ENCODE measurements at places on chromosomes 1 and 21.

DNA sequence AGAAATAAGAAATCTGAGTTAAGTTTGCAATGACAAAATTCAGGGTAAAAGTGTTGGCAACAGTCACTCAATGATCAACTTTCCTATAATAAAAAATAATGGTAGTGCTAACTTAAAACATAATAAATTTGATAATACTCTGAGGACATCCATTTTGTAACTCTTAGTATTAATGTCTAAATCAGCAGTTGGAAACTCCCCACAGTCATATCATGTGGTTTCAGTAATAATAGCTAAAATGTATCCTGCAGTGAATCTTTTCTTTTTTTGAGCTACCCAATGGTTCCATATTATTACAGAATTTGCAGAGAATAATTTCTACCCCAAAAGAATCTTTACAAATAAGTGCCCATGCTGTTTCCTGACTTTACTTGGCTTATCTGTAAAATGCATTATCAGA is 286.7 kb downstream of the PTPRC start:
- no peak for DNase-seq

- DNase-seq = no peak
These were observed 5.3 kb downstream of the MRPS15 start for GRCh38 chr1:36458910-36459309.

- no peak for DNase-seq
These were observed 145.2 kb downstream of the FOXD2 start for GRCh38 chr1:47582891-47583608.

GRCh38 chr1:145912128-145912641 is 2.3 kb upstream of the ITGA10 start:
- DNase-seq = no peak

DNA sequence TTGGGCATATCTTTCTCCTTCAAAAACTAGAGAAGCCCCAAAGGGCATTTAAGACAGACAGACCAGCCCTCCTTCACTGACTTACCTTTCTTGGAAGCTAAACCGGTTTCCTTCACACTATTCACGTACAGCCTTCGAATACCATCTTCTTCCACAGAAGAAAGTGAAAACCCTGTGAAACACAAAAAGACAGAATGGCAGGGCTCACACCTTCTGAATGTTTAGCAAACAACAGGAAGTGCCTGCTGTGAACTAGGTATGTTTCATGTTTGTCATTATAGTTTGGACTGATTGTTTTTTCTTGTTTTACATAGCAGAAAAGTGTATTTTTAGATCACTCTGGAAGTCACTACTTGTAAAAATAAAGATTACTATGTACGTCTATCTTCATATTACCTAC is 148.6 kb upstream of the KRTAP19-8 start:
- DNase-seq = no peak

DNA sequence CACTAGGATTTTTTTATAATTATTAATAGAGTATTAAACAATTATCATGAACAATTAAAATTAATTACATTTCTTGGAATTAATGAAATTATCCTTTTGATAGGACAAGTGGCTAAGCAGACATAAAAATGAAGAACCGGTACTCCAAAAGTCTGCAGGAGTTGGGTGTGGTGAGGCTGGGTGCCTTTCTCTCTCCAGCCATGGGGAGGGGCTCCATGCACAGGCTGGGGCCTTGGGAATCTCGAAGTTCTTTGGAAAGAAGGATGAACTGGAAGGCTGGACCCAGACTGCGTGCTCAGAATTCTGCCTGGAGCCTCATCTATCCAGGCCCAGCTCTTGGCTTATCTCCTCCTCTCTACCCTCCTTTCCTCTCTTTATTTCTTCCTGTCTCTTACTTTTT is 94.1 kb downstream of the ACTL8 start:
- DNase-seq = no peak

GRCh38 chr1:72557446-72558049 is 275.2 kb upstream of the NEGR1 start:
- no peak for DNase-seq

- no peak for DNase-seq
These were observed 38.5 kb downstream of the COQ8A start for GRCh38 chr1:226978432-226979114.

- no peak for DNase-seq
These were observed 34.8 kb downstream of the WDR4 start for GRCh38 chr21:42844411-42845113.

DNA sequence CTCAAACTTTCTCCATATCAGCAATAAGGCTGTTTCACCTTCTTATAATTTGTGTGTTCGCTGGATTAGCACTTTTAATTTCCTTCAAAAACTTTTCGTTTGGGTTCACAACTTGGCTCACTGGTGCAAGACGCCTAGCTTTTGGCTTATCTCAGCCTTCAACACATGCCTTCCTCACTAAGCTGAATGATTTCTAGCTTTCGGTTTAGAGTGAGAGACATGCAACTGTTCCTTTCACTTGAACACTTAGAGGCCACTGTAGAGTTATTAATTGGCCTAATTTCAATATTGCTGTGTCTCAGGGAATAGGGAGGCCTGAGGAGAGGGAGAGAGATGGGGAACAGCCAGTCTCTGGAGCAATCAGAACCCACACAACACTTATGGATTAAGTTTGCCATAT is 41.2 kb upstream of the IFNLR1 start:
- DNase-seq = no peak

DNA sequence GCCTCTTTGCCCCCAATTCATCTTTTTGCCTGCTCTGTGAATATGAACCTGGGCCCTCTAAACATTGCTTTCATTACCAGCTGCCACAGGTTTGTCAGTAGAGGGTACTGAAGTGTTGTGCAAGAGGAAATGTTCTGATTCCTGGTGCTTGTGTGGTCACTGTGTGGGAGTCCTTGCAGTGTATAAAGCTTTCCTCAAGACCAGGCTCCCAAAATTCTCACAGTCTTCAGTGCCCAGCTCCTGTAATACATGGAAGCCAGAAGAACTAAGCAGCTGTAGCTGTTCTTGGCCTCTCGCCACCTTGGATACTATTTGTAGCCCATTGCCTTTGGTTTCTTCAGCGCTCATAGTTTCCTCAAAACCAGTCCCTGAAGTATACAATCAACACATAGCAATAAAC is 1046.2 kb downstream of the BRINP3 start:
- no peak for DNase-seq

- DNase-seq = no peak
These were observed 659.4 kb upstream of the RGS18 start for GRCh38 chr1:191498825-191499224.

DNA sequence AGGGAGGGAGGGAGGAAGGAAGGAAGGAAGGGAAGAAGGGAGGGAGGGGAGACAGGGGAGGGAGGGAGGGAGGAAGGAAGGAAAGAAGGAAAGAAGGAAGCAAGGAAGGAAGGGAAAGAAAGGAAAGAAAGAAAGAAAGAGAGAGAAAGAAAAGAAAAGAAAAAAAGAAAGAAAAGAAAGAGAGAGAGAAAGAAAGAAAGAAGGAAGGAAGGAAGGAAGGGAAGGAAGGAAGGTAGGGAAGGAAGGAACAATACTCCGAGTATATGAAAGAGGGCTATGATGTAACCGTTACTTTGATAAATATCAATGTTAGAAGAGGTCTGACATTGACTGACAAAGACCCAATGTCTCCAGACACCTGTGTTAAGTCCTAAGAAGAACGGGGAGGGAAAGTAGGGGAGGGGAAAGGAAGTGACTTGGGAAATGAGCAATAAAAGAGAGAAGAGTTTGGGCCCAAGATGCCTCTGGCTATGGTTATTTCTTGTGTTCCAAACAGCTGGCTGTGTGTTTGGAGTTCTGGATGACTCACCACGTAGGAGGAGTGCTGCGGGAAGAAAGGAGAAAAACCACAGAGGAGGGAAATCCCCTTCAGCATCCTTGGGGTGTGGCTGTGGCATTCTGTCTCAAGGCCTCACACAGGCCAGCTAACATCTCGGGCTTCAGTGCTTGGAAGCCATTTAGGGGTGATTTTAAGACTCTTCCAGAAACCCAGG is 37.0 kb upstream of the RXRG start:
- no peak for DNase-seq

- DNase-seq = no peak
These were observed 215.3 kb upstream of the CSF3R start for GRCh38 chr1:36697836-36698605.

GRCh38 chr1:207414606-207415108 is 39.5 kb upstream of the CR2 start:
- DNase-seq = no peak

DNA sequence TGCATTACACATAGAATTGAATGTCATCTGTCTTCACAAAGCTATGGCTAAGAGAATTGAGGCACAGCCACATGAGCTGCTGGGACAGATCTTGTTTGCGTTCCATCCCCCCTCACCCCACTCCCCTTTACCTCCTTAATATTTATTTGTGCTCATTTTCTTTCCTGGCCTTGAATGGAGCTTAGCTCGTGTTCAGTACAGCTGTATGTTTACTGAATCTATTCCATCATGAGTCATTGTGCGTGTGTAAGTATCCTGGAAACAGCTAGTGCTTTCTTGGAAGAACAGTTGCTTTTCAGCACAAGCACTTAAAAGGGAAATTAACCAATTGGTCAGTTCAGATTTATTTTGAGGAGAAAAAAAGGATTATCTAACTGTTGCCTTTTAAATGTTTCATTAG is 14.7 kb downstream of the PROX1 start:
- DNase-seq = no peak

DNA sequence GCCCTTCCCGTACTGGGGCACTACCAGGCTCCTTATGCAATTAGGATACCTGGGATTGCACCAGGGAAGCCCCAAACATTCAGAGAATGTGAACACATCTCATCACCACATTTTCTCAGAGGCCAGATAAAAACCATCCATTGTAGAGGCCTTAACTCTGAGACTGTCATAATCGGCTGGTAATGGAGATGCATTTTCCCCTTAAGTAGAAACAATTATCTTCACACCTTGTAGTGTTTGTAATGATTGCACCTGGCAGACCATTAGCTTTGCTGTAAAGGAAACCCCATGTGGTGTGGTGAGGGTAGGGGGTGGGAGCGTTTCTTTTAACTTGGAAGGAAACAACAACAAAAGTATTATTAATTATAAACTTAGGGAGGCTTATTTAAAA is 90.0 kb upstream of the TLR5 start:
- no peak for DNase-seq

DNA sequence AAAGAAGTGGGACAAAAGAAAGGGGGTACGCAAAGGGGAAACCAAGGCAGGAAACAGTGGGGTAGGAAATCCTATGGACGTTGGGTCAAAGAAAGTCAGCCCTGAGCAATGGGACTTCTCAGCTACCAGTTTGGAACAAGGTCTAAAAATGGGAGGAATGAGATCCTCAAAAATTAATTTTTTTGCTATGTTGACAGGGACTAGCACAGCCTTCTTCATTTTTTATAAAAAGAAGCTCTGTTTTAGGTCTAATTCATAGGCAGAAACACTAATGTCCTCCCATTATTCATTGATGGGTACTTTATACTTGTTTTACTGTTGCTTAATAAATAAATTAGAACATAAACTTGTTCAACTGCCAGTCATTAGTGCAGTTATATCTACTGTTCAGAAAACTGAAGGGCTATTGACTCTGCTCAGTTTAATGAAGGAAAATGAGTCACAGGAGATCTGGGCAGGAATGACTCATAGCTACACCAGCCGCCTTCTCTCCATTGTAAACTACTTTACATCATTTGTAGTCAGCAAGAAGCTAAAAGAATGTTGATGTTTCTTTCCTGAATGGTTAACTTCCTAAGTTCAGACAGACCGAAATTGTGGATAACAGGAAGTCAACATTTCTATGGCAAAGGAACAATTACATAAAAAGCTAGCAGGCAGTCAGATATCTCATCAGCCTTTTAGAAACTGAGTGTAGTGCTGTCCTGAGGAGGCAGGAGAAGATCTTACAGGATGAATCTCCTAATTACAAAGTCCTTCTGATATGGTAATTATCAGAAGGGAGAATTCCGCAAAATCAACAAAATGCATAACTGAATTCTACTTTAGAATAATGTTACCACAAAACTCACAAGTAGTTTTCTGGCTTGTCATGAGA is 356.4 kb upstream of the PKN2 start:
- no peak for DNase-seq

DNA sequence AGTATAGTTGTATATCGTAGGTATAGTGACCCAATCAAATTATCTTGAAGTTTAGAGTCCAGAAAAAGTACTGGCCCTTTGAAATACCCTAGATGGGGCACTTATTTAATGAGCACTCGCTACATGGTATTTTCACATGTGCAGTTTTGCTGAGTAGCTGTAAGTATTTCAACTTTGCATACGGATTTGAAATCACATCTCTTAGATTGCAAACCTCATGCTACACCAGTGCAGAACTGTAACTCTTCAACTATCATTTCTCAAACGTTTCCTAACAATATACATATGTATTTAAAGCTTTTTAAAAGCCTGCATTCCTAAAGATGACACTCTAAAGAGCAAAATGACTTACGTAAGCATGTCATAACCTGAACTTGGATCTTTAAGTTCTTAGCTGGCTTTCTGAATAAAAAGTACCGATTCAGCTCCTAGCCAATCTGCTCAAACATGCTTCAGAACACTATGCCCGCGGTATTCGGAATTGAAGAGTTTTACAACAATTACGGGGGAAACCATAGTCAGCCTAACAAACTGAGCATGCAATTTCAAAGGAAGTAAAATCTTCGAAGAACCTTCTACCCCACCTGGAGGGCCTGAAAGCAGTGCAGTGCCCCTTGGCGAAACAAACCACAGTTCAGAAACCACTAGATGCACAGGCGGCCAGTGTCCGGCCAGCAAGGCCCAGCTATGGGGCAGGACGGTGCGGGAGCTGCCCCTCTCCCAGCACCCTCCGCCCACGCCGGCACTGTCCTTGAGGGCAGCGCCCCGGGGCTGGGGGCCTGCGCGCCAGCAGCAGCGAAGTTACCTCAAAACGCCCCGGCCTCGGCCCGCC is 863 bp downstream of the FH start:
- no peak for DNase-seq

- DNase-seq = no peak
These were observed 98.7 kb upstream of the SLC35F3 start for GRCh38 chr1:233805786-233806185.

DNA sequence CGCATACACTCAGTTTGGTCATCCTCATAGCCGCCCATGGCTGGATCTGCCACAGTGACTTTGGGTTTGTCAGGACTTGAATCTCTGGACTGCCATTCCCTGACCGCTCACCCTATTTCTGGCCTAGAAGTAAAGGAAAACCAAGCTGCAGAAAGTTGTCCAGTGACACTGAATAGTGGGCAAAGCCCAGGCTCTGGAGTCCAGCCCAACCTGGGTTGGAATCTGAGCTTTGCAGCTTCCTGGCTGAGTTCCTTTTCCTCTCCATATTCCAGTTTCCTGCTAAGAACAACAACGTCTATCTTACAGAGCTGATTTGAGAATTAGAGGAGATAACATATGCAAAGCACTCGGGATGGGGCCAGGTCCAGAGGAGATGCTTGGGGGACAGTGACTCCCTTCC is 15.6 kb upstream of the EIF4G3 start:
- no peak for DNase-seq

DNA sequence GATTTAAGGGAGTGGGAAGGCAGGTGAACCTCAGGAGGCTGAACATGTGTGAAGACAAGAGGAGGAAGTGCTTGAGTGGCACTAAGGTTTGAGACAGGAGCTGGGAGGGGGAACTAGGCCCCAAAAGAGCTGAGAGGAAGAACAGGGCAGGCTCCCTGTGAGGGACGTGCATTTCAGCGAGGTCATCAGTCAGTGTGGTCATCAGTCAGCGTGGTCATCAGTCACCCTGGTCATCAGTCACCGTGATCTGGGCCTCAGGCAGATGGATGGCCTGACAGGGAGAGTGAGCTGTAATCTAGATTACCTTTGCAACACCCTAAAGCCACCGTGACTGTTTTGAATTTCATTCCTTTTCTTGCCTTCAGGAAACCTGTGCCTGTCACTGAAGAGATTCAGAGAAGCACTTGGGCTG is 29.1 kb downstream of the VTCN1 start:
- DNase-seq = no peak

GRCh38 chr1:118185084-118185832 is at the start of gene SPAG17:
Gene SPAG17, minus strand, starts transcription at chr1:118185228. Its CDS starts 71 bp downstream, at chr1:118185157.
- DNase-seq = no peak

- DNase-seq = no peak
These were observed 6.4 kb downstream of the ITGB2 start for GRCh38 chr21:44914176-44914874.

Measured in T-helper 17 cell (primary cell).